Osteoblast (primary cell): ENCODE measurements at places on chromosomes 4 and X. TPM values are rescaled to one million over a fixed set of nuclear protein-coding genes. Genes with fewer than 3 reads are reported as not detected.

DNA sequence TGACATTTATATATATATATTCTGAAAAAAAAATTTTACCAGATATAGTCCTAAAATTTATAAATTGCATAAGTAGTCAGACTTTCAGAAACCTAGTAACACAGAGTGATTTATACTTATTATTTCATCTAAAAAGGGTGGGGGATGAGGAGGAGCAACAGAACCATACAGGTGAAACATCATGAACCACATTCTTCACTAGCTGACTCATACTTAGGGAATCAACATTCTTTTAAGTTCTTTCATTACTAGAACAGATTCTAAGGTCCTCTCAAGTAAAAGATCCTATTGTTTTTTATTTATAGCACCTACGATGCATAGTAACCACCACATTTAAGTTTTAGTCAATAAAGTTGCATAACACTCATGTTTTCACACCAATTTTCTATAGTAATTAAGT is 166.1 kb downstream of the LRBA start:
- peak; percentile 60 for DNase-seq

- no peak for DNase-seq
Measured at GRCh38 chrX:27583976-27584375, 6.2 kb upstream of the DCAF8L2 start.

DNA sequence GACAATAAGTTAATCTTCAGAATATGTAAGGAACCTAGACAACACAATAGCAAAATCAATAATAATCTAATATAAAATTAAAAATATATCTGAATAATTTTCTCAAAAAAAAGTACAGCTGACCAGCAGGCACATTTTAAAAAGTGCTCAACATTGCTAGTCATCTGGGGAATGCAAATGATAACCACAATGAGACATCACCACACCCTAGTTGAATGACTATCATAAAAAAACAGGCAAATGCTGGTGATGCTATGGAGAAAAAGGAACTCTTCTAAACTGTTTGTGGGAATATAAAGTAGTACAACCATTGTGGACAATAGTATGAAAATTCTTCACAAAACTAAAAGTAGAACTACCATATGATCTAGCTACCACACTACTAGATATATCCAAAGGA is 956.9 kb upstream of the NDST4 start:
- DNase-seq, result no peak

GRCh38 chr4:10083861-10084641 is 32.5 kb downstream of the WDR1 start:
- DNase-seq, result peak; percentile 56

DNA sequence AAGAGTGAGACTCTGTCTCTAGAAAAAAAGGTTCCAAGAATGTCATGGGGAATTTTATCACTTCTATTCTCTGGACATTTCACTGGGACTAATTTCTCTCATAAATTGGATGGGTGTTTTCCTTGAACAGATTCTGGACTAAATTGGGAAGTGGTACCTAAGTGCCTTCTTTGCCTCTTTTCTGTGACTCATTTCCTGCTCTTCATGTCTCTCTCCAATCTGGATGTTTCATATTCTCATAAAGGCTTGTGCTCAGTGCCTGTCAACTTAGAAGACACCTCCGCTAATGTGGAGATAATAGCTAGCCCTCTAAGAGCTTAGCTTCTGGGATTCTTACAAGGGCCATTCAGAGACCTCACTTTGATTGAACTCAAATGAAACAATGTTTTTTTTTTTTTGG is 38.0 kb upstream of the IGFBP7 start:
- no peak for DNase-seq

GRCh38 chrX:120293015-120293414 is 18.2 kb downstream of the TMEM255A start:
- DNase-seq, result no peak

Gene CFI
- total RNA-seq, result 27.9 and 53.9 TPM in 2 replicates

GRCh38 chr4:60422439-60422838 is 777.7 kb upstream of the ADGRL3 start:
- no peak for DNase-seq

DNA sequence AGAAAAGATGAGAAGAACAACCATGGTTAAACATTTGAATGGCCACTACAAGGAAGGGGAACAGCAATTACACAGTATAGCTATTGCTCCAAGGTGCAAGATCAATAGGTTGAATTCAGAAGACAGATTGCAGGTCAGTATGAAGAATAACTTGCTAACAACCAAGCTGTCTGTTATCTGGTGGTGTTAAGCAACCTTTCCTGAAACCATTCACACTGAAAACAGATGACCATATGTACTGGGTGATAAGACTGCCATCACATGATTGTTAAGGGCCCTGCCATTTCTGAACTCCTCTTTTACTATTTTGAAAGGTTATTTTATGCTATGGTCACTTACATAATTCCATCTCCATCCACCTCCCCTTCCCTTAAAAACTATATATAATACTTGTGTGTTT is 6.8 kb downstream of the GABRA3 start:
- DNase-seq, result no peak

DNA sequence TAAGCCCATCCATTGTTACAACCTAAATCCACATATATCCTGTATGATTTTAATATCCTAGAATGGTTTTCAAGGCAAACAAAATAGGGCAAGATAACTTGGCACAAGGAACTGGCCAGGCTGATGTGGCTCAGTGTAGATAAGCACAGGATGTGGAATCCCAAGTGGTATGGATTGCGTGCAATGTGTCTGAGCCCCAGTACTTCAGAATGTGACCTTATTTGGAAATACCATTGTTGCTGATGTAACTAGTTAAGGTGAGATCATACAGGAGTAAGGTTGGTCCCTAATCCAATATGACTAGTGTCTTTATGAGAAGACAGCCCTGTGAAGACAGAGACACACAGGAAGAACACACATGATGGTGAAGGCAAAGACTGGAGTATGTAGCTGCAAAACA is 72.4 kb downstream of the IL21 start:
- DNase-seq, result no peak

Gene NHS
- total RNA-seq, result 10.5 and 16.8 TPM in 2 replicates

Gene INPP4B
- total RNA-seq, result 11.6 and 15.6 TPM in 2 replicates

DNA sequence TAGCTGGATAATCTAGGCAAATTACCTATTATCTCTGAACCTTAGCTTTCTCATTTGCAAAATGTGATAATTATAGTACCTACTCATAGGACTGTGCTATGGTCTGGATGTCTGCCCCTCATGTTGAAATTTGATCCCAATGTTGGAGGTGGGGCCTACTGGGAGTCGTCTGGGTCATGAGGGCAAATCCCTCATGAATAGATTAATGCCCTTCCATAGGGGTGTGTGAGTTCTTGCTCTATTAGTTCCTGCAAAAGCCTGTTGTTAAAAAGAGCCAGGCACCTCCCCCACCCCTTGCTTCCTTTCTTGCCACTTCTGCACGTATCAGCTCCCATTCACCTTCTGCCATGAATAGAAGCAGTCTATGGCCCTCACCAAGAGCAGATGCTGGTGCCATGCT is 73.9 kb downstream of the SERTM2 start:
- DNase-seq, result no peak

Gene DCHS2
- total RNA-seq, result under 0.01 TPM in 2 replicates

DNA sequence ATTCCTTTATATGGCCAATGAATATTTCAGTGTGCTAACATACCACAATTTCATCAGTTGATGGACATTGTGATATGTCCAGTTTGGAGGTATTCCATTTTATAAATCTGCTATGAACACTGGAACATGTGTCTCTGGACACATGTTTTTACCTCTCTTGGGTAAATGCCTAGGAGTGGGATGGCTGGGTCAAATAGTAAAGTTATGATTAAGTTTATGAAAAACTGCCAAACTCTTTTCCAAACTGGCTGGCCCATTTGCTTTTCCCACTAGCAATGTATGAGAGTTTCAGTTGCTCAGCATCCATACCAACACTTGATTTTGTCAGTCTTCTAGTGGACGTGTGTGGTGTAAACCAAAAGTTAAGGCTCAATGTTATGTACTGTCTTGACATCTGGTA is 40.5 kb downstream of the CEP44 start:
- no peak for DNase-seq

DNA sequence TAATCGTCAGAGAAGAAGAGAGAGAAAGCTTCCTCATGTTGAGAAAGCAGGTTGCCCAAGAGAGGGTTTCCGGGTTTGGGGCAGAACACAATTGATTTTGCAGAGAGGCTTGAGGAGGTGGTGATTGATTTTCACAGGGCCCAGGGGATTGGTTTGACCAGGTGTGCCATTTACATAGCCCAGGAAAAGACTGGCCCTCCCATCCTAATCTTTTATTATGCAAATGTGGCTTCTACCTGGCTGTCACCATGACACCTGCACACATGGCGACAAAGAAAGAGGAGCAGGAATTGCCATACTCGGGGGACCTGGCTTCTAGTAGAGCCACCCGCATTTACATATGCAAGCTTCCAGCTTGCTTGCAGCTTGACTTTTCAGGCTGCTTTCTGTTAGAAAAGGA is 405.3 kb downstream of the PPP4R3C start:
- DNase-seq, result no peak

DNA sequence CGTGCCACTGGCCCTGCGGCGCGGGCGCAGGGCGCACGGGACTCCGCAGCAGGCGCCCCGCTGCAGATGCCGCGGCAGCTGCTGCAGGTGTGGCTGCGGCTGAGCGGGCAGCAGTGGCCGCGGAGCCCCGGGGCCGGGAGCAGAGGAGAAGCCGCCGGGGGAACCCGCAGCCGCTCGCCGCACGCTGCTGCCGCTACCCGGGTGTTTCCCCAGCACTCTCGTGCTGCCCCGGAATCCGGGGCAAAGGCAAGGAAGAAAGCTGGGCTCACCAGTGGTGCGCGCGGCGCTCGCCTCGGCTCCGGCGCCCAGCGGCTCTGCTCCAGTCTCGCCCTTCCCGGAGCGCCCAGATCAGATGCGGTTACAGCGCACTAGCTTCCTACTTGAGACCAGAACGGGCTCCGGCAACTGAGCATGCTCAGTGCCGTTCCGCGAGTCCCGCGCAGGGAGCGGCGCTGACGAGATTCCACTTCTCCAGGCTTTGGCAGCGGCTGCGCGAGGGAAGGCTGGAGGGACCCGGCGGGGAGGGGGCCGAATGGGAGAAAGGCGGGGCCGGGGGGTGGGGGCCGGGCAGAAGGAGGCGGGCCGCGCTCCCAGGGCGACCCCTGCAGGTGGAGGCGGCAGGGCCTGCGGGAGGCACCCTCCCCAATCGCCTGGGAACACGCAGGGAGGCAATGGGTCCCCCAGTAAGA is at the start of gene APBB2:
APBB2 (minus strand) TSS at position 407 of the 689 bp plus-strand sequence. CDS start 181,288 bp downstream, outside the sequence.
- peak; percentile 99 for DNase-seq

DNA sequence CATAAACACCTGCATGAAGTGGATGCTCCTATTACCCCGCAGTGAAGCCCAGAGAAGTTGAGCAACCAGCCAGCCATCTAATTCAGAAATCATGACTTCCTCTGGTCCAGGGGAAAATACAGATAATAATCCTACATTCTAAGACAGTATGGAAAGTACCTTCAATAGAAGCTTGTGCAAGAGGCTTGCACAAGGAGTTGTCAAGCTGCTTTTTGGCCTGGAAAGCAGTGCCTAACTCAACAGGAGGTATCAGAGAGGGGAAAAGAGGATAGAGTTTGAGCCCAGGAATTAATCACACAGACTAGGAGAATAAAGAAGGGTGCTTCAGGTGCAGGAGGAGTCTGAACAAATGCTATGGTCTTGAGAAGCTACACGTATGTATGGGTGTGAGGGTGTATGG is 26.7 kb downstream of the TMEM192 start:
- DNase-seq, result no peak

Gene TGIF2LX
- not detected in 2 replicates for total RNA-seq

- DNase-seq, result no peak
Measured at GRCh38 chr4:144208074-144208473, 67.6 kb upstream of the GYPA start.

Gene PNMA6F
- not detected in 2 replicates for total RNA-seq

DNA sequence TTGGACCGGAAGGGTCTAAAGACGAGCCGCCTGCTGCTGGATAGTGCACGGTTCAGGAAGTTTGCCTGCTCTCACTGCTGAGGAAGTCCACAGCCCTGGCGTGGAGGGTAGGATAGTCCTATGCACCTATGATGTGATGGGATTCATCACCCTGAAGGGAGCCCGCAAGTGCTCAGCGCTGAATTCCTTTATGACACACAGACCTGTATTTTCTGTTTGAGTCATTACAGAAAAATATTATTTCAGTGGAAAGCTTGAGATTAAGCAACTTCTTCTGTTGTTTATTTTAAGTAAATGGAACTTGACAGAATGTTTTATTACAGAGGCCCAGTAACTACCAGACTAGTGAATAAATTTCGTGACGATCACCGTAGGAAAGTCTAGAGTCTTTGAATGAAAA is 123.2 kb downstream of the TRIML1 start:
- peak; percentile 78 for DNase-seq

Gene ART3
- under 0.01 TPM in 1 of 2 replicates, not detected in the other for total RNA-seq

- no peak for DNase-seq
Measured at GRCh38 chr4:183714626-183715025, 55.5 kb downstream of the TRAPPC11 start.

DNA sequence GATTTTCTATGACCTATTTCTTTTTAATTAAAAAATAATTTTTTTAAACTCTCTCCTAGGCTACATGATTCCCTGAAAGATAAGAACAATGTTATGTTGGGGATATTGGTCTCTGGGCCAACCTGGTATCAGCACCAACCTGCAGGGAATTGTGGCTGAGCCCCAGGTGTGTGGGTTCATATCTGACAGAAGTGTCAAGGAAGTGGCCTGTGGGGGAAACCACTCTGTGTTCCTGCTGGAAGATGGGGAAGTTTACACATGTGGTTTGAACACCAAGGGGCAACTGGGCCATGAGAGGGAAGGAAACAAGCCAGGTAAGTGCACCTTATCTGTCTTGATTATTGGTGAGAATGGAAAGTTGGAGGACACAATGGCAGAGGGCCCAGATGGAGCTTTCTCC is 13.5 kb downstream of the HERC3 start:
- no peak for DNase-seq

Gene RS1
- total RNA-seq, result not detected in 2 replicates

Gene FGFBP2
- 0.36 TPM in 1 of 2 replicates, not detected in the other for total RNA-seq

DNA sequence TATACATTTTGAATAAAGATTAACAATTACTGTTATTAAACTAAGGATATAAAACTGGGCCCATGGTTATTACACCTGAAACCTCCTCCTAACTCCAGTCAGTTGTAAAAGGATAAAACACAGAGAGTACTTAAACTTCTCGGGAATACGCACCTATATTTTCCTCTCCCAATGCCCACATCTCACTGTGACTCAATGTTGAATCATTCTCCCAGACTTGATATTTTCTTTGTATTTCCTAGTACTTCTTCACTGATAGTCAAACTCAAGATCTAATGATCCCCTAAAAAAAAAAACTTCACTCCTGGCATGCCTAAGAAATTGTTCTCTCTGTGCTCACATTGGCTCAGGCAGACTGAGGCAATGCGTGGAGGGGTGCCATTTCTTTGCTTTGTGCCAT is 212.5 kb upstream of the DKK2 start:
- no peak for DNase-seq

Gene MYOZ2
- total RNA-seq, result 0.29 and 0.36 TPM in 2 replicates

Gene BBS12
- total RNA-seq, result 9.4 and 10.6 TPM in 2 replicates

DNA sequence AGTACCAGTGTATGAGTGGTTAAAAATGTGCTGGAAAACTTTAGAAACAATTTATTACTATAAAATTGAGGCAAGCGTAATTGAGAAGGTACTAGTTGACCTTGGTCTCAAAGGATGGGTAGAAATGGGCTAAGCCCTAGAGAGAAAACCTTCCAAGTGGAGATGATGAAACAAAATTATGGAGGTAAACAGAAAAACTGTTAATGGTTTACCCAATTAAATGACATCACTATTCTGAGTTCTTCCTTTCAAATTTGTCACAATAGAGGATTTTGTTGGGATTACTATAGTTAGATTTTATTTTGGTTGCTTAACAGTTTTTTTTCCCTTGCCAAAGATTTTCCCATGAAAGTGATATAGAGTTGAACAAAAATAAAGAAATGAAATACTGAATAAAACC is 1302.5 kb upstream of the TENM3 start:
- no peak for DNase-seq
